ENCODE measurements at places on chromosomes 3 and 15.

- DNase-seq: no peak
Observed at GRCh38 chr3:36393563-36393962, 13.3 kb downstream of the STAC start.

DNA sequence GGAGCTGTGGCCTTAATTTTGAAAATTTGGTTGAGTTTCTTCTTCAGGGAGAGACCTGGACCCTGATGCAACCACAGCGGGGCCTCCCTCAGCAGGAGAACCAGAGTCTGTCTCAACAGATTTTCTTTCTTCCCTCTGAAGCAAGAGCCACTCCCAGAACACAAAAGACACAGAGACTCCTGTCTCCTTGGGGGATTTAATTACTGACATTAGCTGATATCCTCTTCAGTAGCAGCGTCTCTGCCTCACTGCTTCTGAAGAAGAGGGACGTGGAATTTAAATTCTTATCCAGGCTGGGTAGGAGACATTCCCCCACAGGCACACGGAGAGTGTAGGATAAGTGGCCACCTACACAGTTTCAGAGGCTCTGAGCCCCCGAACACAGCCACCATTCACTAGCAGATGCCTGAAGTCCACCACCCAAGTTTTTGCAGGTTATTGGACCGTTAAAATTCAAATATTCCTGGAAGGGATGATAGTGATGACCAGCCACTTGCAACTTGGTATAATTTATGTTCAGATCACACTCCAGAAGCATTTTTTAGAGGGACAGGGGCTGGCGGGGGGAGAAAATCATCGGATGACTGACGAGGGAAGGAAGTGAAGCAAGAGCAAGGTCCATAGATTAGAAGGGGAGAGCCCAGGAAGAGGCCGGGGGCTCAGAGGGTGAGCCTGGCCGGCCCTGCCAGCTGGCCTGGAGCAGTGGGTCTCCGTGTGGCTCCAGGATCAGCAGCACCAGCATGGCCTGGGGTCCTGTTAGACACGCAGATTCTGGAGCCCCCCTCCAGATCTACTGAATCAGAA lies 109.7 kb downstream of the BDH1 start:
- peak; percentile 41 for DNase-seq

DNA sequence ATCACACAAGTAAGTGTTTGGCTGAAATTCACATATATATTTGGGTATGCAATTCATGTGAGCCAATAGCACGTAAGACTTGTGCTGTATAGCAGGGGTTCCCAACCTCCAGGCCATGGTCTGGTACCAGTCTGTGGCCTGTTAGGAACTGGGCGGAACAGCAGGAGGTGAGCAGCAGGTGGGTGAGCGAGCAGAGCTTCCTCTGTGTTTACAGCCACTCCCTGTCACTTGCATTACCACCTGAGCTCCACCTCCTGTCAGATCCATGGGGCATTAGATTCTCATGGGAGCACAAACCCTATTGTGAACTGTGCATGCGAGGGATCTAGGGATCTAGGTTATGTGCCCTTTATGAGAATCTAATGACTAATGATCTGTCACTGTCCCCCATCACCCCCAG lies 59.7 kb downstream of the MAP3K13 start:
- DNase-seq: peak; percentile 87

DNA sequence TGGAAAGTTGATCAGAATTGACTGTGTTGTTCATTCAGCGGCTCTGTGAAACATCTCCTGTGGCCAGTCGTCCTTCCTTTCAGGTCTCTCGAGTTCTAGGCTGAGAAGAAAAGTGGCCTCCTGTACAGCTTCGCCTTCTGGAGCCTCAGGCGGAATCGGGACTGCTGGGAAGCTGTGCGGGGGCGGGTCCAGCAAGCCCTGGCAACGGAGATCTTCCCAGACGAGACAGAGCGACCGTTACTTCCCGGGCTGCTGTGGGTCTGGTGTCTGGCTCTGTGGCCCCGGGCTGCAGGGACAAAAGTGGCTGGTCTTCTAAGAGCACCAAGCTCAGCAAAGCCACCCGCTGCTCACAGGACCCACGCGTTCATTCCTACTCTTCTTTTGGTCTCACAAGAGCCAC lies 88.6 kb upstream of the CACNA2D3 start:
- DNase-seq: no peak

DNA sequence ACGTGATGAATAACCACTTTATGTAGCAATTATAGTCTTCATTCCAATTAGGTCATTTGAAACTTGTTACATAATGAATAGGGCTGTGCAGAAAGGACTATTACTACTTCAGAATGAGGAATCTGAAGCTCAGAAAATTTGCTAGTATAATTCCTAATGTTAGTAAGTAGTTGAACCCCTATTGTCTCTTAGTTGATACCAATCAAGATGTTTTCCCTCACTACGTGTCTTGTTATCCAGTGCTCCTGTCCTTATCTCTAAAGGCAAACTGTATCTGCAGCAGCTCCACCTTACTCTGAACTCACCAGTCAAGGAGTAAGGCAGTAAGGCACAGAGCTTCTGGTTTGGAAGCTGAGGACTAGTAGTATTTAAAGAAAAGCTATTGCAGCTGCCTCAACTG lies 32.0 kb downstream of the RAB11A start:
- no peak for DNase-seq

DNA sequence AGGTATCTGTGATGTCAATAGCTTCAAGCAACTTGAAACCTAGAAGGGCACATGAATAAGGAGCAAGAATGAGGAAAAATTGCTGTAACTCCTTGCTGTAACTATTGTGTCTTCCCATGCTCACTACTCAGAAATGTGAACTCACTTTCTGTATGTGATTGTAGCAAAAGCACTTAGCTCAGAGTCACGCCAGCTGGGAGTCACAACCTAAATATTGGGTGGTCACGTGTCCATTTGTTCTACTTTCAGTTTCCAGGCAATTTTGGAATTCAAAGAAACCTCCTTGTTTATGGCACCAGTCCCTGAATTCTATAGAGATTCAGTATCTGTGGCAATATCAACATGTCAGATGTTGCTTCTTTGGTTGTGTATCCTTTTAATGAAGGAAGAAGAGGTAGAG lies 241.6 kb upstream of the AZI2 start:
- no peak for DNase-seq

- DNase-seq: peak; percentile 18
Observed at GRCh38 chr15:74316141-74316540, 51.3 kb downstream of the CYP11A1 start.

DNA sequence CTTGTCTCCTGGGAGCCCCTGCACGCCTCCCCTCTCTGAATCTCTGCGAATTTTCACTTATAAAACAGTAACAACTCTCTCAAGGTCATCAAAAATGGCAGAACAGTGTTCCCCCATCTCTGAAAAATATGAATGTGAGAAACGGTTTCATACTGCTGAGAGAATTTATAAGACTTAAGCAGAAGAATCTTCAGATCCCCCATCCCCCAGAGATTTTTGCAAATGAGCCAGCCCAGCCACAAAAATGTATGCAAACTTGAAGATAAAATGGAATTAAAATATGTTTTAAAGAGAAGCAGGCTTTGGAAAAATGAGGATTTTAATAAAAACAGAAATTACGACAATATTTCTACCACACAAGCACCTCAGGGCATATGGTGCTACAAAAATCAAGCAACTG lies 173.0 kb downstream of the STT3B start:
- no peak for DNase-seq

- no peak for DNase-seq
Observed at GRCh38 chr3:155956508-155957411, 86.3 kb downstream of the GMPS start.

DNA sequence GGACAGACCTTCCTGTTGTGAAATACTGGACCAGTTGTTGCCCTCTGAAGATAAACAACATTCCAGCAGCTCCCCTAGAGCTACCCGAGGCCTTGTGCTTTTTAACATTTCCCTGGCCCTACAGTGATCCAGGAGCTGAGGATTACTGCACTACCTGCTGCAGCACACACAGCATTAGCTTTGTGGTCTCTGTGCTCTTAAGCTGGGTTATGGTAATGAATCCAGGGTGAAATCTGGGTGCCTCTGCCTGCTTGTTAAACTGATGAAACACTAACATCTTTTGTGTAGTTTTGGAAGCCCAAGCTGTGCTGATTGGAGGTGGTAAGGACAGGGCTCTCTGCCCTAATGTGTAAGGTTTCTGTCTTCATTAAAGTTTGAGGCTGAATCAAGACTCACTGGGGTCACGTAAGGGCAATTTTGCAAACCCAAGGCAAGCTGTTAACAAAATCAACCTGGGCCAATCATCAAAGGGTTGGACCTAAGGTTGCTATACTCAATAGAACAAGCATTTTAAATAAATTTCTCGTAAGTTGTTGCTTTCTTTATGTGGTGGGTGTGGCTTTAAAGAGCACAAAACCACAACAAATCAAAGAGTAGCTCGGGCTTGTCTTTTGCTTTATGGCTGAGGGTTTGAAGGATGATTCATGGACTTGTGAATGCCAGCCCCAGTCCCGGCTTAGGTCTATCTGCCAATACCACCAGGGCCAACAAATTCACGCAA lies 183.9 kb downstream of the TPRG1 start:
- peak; percentile 48 for DNase-seq

DNA sequence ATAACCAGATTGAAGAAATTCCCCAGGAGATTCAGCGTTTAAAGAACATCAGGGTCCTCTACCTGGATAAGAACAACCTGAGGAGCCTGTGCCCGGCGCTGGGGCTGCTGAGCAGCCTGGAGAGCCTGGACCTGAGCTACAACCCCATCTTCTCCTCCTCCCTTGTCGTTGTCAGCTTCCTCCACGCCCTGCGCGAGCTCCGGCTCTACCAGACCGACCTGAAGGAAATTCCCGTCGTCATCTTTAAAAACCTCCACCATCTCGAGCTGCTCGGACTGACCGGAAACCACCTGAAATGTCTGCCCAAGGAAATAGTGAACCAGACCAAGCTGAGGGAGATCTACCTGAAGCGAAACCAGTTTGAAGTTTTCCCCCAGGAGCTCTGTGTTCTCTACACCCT lies 9.4 kb upstream of the LRRC34 start:
- DNase-seq: peak; percentile 52

DNA sequence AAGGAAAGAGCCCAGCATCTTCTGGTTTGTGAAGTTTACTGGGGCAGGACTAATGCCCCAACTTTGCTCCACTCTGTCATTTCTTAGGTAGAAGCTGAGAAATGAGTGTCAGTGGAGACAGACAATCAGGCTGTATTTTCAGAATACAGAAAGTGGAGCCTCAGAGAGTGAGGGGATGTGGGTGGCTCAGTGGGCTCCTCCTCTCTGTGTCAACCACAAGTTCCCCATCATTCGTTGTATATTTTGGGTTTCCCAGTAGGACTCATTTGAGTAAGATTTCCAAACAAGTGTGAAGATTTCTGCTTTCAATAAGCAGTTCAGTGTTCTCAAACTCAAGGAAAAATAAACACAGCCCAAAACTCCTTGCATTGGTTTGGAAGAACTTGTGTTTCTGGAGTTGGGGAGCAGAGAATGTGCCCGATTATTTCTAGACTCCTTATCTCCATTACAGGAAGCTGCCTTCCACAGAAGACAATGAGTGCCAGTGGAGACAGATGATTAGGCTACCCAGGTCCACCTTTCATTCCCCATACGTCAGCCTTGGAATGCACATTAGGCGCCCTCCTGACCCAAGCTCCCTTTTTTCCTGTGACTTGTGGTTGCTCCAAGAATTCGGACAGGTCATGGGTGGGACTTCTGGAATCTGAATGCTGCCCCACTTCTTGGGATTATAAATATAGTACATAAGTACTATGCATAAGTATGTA lies 792.1 kb upstream of the LMCD1 start:
- no peak for DNase-seq
